ENCODE measurements at places on chromosomes 7 and 10.

DNA sequence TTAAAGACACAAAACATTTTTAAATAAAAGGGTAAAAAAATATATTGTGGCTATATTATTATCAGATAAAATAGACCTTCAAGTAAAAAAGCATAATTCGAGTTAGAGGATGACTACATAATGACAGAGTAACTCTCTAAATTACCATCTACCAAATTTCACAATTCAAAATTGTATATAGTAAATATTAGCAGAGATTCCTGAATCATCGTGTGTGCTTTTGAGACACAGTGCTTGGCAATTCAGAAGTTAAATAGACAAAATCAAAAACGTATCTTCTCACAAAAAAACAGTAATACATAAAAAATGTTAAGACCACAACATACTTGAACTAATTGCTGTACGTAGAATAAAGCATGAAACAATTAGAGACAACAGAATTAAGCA is 110.4 kb downstream of the AHR start:
- DNase-seq: no peak

DNA sequence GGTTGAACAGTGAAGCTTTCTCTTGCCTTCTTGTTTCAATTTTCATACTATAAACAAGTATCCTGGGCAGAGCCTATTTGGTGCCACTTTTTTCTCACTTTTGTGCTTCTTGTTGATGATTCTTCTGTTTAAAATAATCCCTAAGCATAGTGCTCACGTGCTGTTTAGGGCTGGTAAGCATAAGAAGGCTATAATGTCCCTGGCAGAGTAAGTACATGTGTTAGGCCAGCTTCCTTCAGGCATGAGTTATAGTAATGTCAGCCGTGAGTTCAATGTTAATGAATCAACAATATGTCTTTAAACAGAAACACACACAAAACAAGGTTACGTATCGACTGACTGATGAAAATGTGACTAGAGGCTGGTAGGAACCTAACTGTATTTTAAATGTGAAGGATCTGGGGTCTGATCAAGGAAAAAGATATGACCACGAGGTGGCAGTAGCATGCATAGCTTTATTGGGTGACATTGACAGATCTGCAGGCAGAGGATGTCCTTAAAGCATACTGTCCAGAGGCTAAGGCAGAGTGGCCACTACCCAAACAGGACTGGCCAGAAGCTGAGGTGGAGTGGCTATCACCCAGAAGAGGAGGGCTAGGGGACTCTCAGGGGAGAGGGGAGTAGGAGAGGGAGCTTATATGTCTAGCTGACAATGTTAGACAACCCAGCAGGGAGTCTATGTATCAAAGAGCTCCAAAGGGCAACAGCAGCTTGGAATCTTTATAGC is 113.7 kb downstream of the BRAF start:
- peak; percentile 78 for DNase-seq

- no peak for DNase-seq
These were observed 168.4 kb downstream of the SORCS3 start for GRCh38 chr10:104809288-104810090.

DNA sequence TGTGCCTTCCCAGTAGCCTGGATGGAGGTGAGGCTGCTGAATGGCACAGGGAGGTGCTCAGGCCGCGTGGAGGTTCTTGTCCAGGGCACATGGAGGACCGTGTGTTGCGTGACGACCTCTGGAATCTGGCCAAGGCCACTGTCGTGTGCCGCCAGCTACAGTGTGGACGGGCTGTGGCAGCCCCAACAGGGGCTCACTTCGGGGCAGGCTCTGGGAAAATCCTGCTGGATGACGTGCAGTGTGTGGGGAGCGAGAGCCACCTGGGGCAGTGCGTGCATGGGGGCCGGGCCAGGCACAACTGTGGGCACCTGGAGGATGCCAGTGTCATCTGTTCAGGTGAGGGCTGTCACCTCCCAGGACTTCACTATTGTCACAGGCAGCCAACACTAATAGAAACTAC is 50.2 kb upstream of the C10orf120 start:
- DNase-seq: no peak

DNA sequence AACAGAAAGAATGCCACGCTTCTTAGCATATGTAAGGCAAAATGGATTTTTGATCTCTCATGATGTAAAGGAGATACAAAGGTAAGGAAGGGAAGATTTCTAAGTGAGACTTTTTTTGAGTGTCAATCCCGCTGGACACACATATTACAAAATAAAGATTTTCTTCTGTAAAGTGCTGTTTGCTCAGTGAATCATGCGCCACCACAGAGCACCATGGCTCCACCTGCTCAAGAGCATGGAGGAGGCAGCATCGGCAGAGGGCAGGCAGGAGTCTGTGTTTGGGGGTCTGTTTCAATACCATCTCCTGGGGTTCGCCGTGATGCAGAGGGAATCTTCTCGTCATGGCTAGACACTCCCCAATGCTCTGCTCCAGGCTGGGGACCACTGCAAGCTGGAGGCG is 83.5 kb downstream of the ALOX5 start:
- DNase-seq: no peak

DNA sequence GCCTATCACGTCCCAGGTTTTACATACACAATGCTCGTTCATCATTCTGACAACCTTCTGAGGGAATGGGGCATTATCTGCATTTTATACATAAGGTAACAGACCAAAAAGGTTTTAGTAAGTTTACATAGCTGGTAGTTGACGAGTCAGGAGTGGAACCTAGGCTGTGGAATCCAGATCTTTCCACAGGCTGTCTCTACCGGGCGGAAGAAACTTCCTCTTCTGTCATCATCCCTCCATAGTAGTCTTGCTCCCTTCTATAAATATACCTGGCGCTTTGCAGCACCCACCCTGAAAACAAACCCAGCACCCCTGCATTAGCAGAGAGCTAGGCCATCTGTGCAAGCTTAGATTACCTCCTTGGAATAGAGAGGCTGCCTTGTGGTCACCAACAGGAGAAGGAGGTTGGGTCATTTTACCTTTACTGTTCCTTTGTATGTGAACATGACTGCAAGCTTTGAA is 1.3 kb downstream of the TSPAN13 start:
- DNase-seq: no peak

- DNase-seq: no peak
These were observed 107.4 kb downstream of the ITIH5 start for GRCh38 chr10:7559386-7559785.

- no peak for DNase-seq
These were observed 39.3 kb downstream of the CELF2 start for GRCh38 chr10:11057018-11057417.

GRCh38 chr10:44368637-44369036 is 16.3 kb downstream of the CXCL12 start:
- no peak for DNase-seq

DNA sequence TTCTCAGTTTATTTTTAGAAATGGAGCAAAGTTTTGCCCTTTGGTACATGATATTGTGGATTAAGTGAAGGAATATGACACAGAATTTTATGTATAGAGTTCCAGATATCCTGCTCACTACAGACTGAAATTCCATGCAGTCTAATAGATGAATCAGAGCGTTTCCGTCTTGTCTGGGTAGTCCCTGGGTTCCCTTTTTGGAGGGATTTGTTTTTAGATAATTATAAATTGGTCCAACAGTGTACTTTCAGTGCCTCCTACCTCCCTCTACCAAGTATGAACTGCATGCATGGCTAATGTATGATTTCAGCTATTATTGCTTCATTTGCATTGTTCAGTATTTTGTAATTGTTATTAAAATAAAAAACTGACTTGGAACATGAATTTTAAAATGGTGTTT is 74.4 kb downstream of the SEPTIN7 start:
- DNase-seq: peak; percentile 59

- no peak for DNase-seq
These were observed 118.2 kb upstream of the KAT6B start for GRCh38 chr10:74708246-74708645.

DNA sequence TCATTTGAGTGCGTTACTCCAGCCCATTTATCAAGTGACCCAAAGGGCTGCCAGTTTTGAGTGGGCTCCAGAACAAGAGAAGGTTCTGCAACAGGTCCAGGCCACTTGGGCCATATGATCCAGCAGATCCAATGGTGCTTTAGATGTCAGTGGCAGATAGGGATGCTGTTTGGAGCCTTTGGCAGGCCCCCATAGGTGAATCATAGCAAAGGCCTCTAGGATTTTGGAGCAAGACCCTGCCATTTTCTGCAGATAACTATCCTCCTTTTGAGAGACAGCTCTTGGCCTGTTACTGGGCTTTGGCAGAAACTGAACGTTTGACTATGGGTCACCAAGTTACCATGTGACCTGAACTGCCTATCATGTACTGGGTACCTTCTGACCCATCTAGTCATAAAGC is 358.8 kb upstream of the SEMA3C start:
- no peak for DNase-seq

GRCh38 chr10:96614515-96614914 is 27.7 kb upstream of the TM9SF3 start:
- DNase-seq: peak; percentile 31

- DNase-seq: no peak
These were observed 76.1 kb upstream of the DUSP5 start for GRCh38 chr10:110421512-110422138.

- no peak for DNase-seq
These were observed 145.6 kb downstream of the ZNF248 start for GRCh38 chr10:37711617-37712488.

- no peak for DNase-seq
These were observed 111.8 kb upstream of the RSU1 start for GRCh38 chr10:16929069-16929468.

DNA sequence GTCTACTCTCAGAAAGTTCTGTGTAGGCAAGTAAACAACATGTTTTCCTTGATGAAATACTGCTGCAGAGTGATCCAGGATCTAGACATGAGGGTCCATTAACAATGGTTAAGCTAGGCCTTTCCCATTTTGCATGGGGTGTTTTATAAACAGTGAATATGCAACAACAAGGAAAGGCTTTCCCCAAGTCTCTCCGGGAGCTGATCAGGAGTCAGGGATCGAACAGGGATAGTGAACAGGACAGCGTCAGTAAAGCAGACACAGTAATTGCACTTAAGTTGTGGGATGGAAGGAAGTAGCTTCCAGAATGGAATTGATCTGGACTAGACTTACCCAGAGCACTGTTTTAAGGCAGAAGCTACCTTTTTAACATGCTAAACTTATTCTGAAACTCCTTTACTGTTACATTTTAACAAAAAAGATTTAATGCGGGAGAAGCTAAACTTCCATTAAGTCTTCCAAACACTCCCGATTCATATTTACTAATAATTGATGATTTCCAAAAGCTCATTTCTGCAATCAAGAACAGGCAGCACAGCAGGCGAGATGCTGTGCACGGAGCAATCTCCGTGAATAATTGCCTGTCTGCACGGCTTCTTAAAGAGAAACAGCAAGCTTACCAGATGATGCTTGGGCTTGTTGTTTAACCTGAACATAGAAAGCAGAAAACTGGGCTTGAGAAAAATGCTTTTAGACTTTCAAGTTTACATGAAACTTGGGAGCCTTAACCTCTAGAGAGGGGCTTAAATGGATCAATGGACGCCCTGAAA is 50.3 kb upstream of the DOCK1 start:
- DNase-seq: no peak

DNA sequence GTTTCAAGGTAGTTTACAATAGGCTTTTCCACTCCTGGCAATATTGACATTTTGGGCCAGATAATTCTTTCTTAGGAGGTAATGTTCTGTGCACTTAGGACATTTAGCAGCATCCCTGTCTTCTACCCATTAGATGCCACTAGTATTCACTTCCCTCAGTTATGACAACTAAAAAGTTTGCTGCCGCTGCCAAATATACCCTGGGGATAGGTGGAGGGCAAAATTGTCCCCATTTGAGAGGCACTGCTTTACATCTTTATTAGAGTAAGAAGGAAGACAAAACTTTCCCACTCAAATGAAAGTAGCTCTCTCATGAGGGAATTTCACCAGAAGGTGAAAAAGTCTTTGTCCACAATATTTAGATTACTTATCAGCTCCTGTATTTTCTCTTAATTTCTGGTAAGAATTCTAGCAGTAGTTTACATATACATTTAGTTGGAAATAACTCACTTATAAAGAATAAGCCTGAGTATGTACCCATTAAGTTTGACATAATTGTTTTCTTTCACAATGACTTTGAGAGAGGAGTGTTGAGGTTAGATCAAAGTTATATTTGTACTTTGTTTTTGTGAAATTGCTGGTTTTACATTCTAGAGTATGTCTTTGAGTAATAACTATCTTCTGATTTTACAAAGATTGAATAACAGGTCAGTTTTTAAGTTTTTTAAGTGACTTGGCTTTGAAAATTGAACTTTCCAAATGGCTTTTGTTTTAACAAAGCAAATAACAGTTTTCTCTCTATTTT is 46.0 kb downstream of the HELLS start:
- DNase-seq: no peak

DNA sequence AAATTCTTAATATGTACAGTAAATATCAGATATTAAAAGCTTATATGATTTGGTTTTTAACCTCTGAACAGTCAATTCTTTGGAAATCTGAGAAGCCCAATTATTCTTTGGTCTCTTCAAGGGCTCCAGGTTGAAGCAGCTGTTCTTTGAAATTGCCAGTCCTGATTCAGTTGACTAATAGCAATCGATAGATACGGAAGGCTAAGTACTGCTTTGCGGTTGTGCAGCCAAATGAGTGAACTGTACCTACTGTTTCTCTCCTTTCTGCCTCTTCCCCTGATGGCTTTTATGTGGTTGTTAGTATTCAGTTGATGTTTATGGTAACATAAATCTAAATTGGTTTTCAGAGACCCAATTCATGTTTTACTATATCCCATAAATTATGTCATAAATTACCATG is 103.1 kb upstream of the RPA3 start:
- no peak for DNase-seq

GRCh38 chr7:67493366-67493765 is 496.7 kb downstream of the TYW1 start:
- DNase-seq: no peak
